Stimulated activated CD8-positive, alpha-beta memory T cell treated with anti-CD3 and anti-CD28 coated beads, Interleukin-15, amount 100 ng/mL, for 1 hour (primary cell): ENCODE measurements at places on chromosomes 5 and 9.

GRCh38 chr9:114369216-114370130 lies 18.3 kb downstream of the AKNA start:
- no peak for DNase-seq

- no peak for DNase-seq
Measured at GRCh38 chr9:136536721-136537241, 9.1 kb downstream of the NOTCH1 start.

GRCh38 chr5:121706686-121707085 lies 145.0 kb upstream of the FTMT start:
- no peak for DNase-seq

DNA sequence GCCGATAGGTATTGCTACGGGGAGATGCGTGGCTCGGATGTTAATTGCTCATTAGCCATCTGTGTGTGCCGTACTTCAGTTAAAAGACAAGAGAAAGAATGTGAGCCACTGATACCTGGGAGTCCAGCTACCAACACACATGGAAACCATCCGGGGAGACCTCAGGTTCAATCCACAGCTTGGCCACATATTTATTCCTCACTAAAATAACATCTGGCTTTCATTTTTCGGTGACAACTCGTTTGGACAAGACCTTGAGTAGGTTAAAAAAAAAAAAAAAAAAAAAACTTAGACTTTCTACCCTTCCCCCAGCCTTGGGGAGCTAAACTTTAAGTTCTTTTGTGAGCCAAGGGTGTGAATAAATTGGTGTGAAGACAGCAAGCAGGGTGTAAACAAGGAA lies 84.1 kb downstream of the SLIT3 start:
- no peak for DNase-seq

DNA sequence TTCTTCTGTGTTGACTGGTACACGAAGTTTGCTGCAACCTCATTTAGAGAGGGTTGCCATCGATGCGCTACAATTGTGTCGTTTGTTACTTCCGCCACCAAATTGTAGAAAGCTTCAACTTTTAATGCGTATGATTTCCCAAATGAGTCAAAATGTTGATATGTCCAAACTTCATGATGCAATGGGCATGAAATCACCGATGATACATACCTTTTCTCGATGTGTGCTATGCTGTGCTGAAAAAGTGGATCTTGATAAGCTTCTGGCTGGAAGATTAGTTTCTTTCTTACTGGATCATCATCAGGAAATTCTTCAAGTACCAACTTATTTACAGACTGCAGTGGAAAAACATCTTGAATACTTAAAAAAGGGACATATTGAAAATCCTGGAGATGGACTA lies 65.7 kb downstream of the TMEM38B start:
- DNase-seq = no peak

- DNase-seq = no peak
Measured at GRCh38 chr9:35112257-35113020, 3.2 kb downstream of the ATOSB start.

GRCh38 chr9:77673941-77674791 lies 26.0 kb upstream of the GNA14 start:
- no peak for DNase-seq

GRCh38 chr5:177427211-177427822 lies 841 bp downstream of the GRK6 start:
- DNase-seq = no peak

- DNase-seq = no peak
Measured at GRCh38 chr9:137295238-137295811, 6.7 kb downstream of the NRARP start.

DNA sequence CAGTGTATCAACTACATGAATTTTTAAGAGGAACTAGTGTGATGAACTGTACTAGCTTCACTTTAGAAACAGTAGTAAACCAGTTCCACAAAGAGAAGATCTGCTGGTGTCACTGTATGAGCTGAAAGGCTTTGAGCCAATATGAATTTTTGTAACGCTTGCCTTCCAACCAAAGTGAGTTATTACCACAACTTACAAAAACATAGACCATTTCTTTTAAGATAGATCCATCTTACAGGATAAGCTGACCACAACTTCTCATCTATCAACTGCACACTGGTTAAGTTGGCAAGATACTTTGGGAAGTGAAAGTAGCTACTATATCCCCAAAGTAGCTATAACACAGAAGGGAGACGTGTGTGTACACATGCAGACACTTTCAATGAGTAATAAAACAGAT lies 849.6 kb upstream of the DMAC1 start:
- no peak for DNase-seq

DNA sequence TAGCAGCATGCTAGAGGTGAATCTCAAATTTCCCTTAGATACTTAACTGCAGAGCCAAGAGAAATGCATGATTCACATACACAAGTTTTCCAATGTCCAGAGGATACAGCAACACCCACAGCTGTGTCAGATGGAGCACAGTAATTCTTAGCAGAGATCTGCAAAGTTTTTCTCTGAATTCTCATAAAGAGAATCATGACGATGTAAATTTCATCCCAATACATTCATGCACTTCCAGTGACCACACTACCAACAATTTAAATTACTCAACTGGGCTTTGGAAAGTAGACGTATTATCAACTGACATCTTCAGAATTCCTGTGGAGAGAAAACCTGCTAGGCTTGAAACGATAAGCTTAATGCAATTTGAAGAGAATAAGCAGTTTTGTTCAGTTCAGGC lies 378.8 kb upstream of the TLE4 start:
- no peak for DNase-seq

- no peak for DNase-seq
Measured at GRCh38 chr5:36558641-36559040, 47.8 kb upstream of the SLC1A3 start.

- DNase-seq = no peak
Measured at GRCh38 chr5:103889500-103890209, 327.1 kb upstream of the NUDT12 start.

- DNase-seq = no peak
Measured at GRCh38 chr9:124376329-124376728, 38.9 kb downstream of the PSMB7 start.

GRCh38 chr5:95644351-95645042 lies 2.1 kb upstream of the RFESD start:
- no peak for DNase-seq

DNA sequence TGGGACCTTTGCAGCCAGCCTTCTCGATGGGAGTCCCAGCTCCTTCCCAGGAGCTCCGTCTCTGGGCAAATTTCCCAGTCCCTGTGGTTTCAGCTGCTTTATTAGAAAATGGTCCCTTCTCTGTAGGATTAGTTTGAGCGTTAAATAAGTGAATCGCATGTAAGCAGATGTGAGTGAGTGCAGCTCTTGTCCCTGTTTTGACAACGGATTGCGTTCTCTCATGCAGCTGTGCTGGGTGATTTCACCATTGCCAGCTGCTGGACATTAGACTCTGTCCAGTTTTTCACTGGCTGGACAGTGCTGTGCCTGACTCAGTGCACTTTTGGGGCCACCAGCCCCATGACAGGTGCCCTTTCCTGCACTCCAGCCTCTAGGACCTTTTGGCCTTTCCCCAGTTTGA lies 11.6 kb upstream of the CEL start:
- DNase-seq = no peak

- no peak for DNase-seq
Measured at GRCh38 chr5:164224236-164224635, 718.8 kb downstream of the MAT2B start.

DNA sequence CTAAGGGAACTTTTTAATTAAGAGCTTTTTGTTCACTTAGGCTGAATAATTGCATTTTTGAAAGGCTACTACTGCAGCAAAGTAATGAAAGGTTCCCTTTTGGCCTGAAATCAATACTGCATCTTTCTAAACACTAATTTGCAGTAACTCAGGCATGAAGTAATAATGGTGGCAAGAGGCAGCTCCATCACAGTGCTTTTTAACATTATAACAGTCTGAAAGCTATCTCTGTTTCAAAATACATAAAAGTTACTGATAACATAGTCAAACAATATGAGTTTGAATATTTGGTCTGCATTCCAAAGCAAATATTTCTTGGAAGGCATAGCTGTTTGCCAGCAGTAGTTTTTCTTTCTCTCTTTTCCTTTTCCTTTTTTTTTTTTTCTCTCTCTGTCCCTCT lies 113.4 kb downstream of the FBN2 start:
- DNase-seq = no peak

DNA sequence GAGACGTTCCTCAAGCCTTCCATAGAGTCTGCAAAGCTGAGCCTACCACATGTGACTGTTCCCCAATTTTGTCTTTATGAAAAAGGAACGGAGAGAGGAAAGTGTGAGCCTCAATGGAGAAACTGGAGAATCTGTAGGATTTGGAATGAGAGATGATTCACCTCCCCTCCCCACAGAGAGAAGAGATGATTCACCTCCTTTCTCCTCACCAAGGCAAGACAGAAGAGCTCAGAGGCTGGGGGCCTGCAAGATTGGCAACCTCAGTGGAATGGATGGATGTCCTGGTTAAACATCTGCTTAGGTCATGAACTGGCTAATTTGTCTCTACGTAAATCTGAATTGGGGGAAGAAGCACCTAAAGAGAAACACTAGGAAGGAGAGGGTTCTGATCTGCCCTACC lies 17.0 kb upstream of the MOCS2 start:
- DNase-seq = no peak

DNA sequence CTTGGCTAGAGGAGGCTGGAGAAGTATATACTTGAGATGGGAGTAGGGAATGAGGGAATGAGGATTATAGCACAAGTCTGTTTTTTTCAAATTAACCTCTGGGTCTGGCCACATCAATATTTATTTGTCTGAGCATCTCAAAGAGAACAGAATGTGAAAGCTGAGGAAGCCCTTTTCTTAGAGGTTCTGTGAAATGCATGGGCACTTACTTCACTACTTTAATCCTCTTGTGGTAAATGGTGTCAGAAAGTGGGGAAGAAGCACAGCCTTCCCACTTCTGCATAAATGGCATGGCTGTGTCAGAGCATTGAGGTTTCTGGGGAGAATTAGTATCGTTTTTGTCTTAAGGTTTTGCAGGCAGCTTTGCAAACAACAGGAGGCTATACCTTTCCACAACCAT lies 48.6 kb downstream of the SPATA31D1 start:
- no peak for DNase-seq

DNA sequence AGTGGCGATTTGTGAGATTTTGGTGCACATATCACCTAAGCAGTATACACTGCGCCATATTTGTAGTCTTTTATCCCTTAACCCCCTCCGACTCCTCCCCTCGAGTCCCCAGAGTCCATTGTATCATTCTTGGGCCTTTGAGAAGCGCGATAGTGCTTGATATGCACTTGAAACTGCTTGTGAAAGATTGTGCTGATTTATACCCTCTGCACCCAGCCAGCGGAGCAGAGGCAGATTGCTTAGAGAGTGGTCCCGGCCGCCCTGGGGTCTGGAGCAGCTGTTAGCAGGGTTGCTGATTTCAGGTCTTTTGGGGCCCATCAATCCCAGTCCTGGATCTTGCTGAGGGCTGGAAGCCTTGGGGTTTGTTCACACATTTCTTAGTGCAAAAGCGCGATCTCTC lies 13.0 kb upstream of the FAM240B start:
- DNase-seq = no peak

- no peak for DNase-seq
Measured at GRCh38 chr5:76576996-76577395, 46.2 kb downstream of the F2RL2 start.

DNA sequence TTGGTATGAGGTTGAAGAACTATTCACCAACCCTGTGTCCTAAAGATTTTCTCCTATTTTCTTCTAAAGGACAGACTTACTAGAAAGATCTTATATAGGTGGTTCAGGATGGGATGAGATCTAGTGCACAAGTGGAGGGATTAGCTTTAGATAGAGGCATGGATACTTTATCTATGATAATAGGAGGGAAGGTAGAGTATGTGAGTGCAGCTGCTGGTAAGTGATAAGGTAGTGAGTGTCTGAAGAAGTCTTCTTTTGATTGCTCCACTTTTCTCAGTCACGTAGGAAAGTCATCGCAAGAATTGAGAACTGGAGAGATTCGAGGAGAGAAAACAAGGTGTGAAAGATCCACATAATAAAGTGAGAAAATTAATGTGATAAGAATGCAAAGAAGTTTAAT lies 6.0 kb upstream of the NDUFS4 start:
- DNase-seq = no peak

DNA sequence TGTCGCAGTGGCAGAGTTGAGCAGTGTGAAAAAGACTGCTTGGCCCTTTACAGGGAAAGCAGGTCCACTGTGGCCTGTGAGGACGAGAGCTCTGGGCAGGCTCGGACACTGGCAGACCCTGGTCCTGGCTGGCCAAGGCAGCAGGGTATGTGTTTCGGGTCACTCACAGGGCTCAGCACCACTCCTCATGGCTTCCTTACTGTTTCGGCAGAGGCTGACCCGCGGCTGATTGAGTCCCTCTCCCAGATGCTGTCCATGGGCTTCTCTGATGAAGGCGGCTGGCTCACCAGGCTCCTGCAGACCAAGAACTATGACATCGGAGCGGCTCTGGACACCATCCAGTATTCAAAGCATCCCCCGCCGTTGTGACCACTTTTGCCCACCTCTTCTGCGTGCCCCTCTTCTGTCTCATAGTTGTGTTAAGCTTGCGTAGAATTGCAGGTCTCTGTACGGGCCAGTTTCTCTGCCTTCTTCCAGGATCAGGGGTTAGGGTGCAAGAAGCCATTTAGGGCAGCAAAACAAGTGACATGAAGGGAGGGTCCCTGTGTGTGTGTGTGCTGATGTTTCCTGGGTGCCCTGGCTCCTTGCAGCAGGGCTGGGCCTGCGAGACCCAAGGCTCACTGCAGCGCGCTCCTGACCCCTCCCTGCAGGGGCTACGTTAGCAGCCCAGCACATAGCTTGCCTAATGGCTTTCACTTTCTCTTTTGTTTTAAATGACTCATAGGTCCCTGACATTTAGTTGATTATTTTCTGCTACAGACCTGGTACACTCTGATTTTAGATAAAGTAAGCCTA lies 15.7 kb downstream of the SQSTM1 start:
- DNase-seq = no peak

GRCh38 chr5:53133020-53133419 lies 23.5 kb upstream of the MOCS2 start:
- DNase-seq = no peak
